Stomach (tissue), 19 donors: ENCODE measurements at places on chromosomes 1 and 21.

DNA sequence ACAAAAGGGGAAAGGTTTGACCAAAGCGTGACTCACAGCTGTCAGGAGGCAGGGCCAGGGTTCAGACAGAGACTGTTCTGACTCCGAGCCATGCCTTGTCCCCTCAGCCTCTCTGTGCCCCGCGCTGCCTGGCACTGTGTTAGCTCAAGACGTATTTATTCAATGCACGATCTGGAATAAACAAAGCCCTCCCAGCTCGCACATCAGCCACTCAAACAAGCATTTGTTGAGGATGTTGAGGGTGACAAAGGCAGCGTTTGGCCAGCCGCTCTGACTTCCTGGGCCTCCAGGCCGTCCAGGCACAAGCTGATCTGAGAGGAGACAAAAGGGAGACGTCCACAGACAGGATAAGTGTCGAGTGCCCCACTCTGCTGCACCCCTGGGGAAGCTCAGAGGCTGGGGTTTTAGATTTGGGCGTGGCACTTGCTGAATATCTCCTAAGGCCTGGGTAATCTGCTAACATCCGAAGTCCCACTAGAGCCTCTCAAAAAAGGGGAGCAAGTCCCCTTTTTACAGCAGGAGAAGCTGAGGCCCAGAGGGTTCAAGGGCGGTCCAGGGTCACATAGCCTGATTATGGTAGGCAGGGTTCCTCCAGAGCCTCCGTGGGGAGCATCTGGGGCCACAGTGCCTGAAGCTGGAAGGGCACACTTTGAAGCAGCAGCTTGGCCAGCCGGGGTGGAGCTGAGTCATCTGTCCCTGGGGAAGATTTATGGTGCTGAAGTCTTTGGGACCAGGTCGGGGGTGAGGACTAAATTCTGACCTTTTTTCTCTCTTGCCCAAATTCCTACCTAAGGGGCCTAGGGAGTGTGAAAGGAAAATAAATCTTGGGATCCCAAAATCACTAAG lies 95.9 kb downstream of the SPSB1 start:
- no peaks in the 10 kb centered on the region for H3K36me3 ChIP-seq
- H3K27ac ChIP-seq, result peak overlapping the region; percentile 34
- no peaks in the 10 kb centered on the region for H3K27me3 ChIP-seq
- peaks cover 28% of the 10 kb centered on the region for H3K4me1 ChIP-seq

- H3K4me3 ChIP-seq, result no peak overlapping the region
- no peaks in the 10 kb centered on the region for H3K4me1 ChIP-seq
- no peaks in the 10 kb centered on the region for H3K36me3 ChIP-seq
- H3K27ac ChIP-seq, result no peak overlapping the region
- H3K27me3 ChIP-seq, result no peaks in the 10 kb centered on the region
- no peak for DNase-seq
Measured at GRCh38 chr1:119573886-119574285, 66.9 kb downstream of the HSD3B1 start.

DNA sequence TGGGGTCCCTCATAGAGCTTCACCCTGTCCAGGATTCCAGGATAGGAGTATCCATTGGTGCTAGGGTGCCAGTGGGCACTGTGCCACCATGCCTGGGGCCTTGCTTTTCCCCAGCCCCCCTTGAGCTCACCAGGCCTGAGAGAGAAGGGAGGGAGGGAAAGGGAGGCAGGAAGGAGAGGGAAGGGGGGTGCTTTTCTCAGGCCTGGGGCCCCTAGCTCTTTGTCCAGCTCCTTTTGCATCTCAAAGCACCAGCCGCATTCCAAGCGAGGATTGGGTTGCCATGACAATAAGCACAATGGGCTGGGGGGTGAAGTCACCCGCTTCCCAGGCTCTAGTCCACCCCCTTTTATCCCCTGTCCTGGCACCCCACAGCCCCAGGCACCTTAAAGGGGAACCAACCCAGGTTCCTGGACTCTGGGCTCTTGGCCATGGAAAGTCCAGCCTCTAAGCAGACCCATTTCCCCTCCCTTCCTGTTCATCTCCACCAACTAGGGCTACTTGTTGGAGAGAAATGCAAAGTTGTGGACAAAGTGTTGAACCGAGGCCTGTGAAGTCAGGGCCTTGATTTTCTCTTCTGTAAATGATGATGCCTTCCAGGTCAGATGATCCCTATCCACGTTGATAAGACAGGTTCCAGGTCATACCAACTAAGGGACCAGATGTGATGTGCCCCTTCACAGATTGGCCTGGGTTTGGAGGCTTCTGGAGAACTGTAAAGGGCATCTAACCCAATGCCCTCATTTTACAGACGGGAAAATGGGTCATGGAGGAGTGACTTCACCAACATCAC lies 11.4 kb downstream of the THBS3 start:
- H3K36me3 ChIP-seq, result peaks cover 3% of the 10 kb centered on the region
- H3K27me3 ChIP-seq, result no peaks in the 10 kb centered on the region

DNA sequence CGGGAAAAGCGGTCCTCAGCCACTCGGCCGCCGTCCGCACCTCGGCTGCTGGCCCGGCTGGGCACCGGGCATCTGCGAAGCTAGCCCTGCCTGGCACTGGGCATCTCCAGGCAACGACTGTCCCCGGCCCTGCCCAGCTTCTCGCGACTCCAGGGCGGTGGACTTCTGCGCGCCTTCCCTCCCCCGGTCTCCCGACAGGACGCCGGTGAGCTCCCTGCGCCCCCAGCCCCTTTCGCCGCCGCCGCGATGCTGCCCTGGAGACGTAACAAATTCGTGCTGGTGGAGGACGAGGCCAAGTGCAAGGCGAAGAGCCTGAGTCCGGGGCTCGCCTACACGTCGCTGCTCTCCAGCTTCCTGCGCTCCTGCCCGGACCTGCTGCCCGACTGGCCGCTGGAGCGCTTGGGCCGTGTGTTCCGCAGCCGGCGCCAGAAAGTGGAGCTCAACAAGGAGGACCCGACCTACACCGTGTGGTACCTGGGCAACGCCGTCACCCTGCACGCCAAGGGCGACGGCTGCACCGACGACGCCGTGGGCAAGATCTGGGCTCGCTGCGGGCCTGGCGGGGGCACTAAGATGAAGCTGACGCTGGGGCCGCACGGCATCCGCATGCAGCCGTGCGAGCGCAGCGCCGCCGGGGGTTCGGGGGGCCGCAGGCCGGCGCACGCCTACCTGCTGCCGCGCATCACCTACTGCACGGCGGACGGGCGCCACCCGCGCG lies 514 bp downstream of the FAM43B start:
- peaks cover 47% of the 10 kb centered on the region for H3K27me3 ChIP-seq
- no peak overlapping the region for H3K27ac ChIP-seq
- DNase-seq, result peak; percentile 32
- no peaks in the 10 kb centered on the region for H3K36me3 ChIP-seq
- peak overlapping the region; percentile 32 for H3K4me3 ChIP-seq

DNA sequence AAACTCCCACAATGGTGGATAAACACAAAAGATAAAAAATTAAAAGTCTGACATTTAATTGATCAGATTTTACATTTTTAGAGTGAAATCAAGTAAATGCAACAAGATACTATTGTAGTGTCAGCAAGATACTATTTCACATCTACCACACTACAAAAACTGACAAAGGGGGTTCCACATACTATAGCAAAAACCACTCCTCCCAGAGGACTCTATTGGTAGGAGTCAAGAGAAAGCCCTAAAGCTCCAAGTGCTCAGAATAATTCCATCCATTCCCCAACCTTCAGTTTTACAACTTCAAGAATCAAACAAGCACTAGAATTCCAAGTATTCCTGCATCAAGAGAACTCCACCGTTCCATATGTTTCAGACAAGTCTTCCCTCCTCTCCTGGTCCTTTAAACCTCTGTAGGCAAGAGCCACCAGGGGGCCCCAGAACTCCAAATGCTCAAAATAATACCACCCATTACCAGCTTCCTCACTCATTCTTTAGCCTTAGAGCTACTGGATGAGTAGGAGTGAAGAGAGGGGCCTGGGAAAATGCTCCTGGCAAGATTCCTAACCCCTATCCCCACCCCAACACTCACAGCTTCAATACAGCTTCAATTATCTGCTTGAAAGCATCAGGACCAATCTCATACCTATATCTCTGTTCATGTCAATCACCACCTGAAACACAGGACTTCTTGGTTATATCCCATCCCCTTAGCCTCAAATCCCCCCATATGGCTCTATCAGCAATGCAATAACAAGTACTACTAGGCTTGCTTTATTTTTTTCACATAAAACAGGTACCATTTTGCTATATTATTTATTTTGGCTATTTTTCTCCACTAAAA lies 9.9 kb downstream of the TOR1AIP2 start:
- no peaks in the 10 kb centered on the region for H3K27me3 ChIP-seq
- H3K4me3 ChIP-seq, result no peak overlapping the region
